ENCODE measurements at places on chromosomes 4 and X.

DNA sequence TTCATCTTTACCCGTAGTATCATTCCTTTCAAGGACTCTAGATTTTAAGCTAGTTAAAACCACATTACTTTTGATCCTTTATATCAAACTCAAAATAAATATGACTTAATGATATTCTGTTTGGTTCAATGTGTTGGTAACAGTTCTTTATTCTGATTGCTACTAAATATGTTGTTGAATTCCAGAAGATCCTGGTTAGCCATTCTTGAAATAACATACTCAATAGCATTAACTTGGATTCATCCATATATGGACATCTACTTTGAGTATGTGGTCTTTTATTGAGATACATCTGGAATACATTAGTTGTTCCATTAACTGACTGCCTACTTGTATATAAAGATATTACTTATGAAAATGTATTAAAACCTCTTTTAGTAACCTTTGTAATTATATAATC is 27.5 kb upstream of the PCDH18 start:
- no peak for DNase-seq

DNA sequence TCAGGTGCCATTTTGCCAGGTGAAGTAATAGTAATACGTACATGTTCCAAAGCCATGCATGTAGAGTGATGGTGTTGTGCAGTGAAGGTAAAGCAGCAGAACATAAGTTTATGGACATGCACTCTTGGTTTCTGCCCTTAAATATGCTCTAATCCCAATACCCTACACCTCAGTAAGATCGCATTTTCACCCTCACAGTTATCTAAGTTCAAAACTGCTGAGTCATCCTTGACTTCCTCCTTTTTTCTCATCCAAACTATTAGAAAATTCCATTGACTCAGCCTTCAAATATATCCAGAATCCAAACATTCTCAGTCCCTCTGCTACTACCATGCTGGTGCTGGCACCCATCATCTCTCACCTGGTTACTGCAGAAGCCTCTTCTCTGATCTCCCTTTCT is 652.9 kb upstream of the IGFBP7 start:
- DNase-seq: no peak

GRCh38 chr4:184355111-184355604 is 119.2 kb downstream of the IRF2 start:
- peak; percentile 27 for DNase-seq

- DNase-seq: no peak
Observed at GRCh38 chr4:84218031-84218430, 281.1 kb downstream of the NKX6-1 start.

DNA sequence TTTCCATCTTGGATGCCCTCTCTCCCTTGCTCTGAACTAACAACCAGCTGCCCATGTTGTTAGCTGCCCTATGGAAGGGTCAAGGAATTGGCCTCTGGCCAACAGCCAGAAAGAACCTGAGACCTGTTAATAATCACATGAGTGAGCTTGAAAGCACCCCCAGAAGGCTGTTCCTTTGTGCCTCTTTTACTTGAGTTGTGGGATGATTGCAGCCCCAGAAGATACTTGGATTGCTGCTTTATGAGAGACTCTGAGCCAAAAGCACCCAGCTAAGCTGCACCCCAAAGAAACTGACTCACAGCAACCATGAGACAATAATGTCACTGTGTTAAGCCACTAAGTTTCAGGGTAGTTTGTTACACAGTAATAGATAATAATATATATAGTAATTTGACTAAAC is 73.3 kb downstream of the FRYL start:
- no peak for DNase-seq

DNA sequence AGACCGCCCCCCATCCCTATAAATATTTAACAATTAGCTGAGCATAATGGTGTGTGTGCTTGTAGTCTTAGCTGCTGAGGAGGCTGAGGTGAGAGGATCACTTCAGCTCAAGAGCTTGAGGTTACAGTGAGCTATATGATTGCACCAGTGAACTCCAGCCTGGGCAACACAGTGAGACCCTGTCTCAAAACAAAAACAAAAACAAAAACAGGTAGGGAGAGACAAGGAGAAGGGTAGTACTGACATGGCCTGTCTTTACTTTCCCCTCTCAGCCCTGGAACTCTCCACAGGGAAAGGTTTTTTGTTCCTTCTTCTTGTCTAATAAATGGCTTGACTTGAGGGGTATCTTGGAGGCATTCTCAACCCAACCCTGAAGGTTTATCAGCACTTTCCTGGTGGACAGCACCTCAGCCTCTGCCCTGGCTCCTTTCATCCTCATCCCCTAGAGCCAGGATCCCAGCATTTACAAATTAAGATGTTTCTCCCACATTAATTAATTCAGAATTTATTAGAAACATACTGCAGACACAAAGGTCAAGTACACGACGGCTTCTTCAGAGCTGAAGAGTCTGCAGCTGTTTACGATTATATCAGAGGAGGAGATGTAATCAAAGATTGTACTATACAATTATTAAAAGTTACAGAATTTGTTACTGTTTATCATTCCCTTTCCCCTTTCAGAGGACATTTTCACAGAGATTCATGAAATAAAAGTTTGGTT is 131.8 kb downstream of the AFF1 start:
- no peak for DNase-seq

- no peak for DNase-seq
Observed at GRCh38 chr4:94905511-94905910, 147.8 kb downstream of the BMPR1B start.

GRCh38 chr4:180993244-180993836 is 1249.9 kb upstream of the TENM3 start:
- no peak for DNase-seq

DNA sequence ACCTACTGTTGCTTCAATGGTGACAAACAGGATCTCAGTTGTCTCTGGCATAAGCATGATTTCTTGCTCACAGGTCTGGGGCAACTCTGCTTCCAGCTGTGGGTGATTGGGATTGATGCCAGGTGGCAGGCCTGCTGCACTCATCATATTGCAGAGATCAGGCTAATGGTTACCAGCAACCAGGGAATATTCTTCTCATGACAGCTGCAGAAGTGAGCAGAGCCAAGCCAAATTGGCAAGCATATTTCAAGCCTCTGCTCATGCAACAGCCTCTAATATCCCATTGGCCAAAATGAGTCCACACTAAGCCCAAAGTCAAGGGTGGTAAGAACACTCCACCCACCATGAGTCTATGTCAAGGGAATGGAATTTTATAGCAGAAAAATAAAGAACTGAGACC is 26.7 kb upstream of the TBC1D19 start:
- no peak for DNase-seq

DNA sequence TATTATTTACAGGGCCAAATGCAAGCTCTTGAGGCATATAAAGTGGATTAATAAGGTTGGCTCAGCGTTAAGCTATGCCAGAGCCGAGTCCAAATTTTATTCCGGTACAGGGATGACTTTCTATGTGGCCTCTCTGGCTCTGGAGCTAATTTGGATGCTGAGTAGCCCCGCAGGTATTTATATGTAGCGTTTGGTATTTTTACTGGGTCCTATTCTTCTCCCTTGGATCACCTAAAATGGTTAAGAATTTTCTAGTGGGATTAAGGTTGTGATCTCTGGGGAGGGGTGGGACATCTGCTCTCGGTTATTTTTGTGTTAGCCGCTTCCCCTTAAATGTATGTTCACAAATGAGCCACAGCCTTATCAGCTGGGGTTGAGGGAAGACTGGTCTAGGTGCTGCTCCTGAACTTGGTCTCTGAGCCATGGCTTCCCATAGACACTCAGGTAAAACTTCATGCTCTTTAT is 49.4 kb downstream of the FHL1 start:
- no peak for DNase-seq

DNA sequence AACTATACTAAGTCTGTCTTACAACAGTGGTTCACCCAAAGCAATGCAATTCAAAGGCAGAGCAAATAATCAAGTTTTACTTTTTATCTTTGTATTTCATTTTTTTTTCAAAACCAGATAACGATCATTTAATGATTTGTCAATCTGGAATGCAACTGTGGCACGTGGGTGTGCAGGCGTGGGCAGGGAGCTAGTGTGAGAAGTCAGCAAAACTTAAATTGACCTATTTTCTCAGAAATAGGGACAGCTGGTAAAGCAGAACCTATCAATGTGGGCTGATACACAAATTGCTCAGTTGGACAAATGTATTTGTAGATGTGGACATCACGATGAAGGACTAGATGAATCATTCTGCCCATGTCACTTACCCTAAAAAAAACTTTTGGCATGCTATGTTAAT is 105.6 kb downstream of the CBLL2 start:
- DNase-seq: no peak

DNA sequence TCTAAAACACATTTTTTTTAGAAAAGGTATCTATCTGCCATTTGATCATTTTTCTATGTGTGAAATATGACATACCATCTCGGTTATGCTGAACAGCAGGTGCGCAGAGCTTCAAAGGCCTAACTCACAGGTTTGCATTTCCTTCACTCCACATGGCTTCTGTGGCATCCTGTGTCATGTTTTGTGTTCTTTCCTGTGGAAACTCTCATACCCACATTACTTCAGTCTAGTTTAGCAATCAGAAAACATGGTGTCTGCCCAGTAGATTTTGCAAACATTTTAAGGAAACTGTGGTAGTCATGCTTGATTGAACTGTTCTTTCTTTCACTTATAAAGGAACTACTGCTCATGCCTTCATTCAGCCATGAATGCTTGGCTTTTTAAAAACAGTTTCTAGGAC is 11.3 kb upstream of the ARAP2 start:
- DNase-seq: peak; percentile 73

- DNase-seq: no peak
Observed at GRCh38 chr4:87087015-87087414, 133.4 kb downstream of the KLHL8 start.

DNA sequence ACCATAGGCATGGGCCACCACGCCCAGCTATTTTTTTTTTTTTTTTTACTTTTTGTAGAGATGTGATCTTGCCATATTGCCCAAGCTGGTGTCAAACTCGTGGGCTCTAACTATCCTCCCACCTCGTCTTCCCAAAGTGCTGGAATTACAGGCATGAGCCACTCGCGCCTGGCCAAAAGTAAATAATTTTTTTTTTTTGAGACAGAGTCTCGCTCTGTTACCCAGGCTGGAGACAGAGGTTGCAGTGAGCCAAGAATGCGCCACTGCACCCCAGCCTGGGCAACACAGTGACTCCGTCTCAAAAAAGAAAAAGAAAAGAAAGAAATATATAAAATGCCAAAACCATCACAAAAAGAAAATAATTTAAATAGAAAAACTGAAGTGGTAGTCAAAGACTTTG is 18.4 kb upstream of the OPHN1 start:
- DNase-seq: no peak

- DNase-seq: no peak
Observed at GRCh38 chr4:145776208-145776607, 96.3 kb downstream of the C4orf51 start.
